ENCODE measurements at places on chromosomes 2 and 18.

DNA sequence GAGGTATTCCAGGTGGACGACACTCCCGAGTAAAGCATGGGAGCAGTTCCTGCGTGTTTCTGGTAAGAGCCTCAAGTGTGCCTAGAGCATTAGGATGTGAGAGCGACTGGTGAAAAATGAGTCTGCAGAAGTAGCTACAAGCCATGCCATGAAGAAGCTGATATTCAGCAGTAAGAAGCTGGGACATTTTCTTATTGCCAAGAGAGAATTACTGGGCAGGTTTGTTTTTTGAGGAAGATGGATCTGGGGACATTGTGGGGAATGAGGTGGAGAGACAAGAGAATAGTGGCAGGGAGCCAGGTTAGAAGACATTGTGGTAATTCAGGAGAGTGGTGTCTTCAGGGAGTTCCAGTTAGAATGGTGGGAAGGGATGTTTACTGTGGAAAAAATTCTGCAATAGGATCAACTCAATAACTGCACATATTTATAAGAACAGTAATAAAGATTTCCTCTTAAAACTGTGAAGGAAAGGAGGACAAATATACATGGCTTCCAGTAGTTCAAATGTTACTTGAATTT, 38.2 kb downstream of the CRIM1 start:
- no peak for DNase-seq

GRCh38 chr2:31748041-31748440, 167.3 kb upstream of the SRD5A2 start:
- DNase-seq = no peak

DNA sequence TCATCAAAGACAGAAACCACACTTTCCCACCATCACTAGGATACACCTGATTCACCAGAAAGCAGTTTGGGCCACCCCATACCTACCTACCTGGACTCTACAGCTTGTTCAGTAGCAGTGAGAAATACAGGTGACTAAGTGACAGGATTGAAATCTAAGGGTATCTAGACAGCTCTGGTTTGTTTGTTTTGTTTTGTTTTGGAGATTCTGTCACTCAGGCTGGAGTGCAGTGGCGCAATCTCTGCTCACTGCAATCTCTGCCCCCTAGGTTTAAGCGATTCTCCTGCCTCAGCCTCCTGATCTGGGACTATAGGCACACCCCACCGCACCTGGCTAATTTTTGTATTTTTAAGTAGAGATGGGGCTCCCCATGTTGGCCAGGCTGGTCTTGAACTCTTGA, 3.1 kb downstream of the TTC21B start:
- DNase-seq = no peak

- DNase-seq = no peak
Observed at GRCh38 chr2:120748741-120749140, 13.1 kb downstream of the GLI2 start.

- DNase-seq = no peak
Observed at GRCh38 chr2:96241900-96242611, 23.7 kb downstream of the TMEM127 start.

GRCh38 chr2:229407170-229407569, 136.1 kb upstream of the PID1 start:
- DNase-seq = peak; percentile 70

DNA sequence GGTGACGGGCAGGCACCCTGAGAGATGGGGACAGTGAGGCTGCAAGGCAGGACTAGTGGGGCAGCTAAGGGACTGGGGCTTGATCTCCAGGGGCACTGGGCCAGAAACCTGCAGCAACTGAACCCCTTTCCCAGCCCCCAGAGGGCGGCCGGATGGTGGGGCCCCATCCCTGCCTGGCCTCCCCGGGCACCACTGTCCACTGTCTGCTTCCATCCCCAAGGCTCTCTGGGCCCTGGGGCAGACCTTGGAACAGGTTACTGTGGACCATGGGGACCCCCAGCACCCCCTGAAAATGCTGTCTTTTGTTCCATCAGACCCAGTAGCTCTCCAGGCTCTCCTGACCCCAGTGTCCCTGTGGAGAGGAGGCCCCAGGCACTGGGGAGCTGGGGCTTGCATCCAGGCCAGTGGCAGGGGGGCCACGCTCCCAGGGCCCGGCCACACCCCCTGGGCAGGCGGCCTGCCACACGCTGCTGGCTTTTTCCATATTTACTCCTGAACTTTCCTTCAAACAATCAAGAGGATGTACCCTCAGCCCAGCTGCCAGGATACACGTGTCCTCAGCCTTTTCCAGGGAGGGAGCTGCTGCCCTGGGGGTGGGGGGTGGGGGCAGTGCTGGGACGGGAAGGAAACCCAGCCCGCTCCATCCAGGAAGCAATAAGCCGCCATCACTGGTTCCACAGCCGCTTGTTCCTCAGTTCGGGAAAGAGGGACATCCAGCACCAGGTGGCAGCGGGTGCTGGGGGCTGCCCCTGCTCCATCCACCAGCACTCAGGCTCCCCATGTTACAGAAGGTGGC, 102.3 kb upstream of the ODC1 start:
- no peak for DNase-seq

DNA sequence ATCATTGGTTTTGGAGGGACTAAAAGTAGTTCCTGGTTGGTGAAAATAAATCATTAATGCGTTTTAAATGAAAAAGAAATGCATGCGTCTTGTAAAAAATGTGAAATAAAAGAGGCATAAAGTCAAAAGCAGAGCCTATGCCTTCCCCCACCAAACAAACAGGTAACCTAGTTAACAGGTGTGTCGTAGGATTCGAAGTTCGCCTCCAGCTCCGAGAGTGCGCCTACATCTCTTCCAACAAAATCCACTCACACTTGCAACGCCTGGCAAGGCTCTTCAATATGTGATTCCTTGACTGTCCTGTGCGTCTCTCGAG, 677 bp upstream of the SMAD4 start:
- DNase-seq = no peak

DNA sequence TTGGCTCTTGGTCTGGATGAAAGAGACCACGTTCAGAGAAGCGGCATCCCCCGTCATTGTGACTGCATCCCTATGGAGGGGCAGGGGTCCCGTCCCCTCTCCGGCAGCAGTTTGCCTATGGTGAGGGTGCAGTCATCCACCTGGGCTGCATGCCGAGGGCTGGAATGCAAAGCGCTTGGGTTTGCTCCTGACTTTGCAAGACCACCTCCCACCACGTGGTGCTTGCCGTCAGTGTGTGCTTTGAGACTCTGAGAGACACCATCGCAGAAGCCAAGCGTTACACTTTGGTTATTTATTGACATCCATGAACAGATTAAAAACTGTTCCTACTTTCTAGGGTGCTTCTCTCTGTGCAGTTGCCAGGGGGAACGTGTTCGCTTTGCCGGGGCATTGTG, 59.5 kb downstream of the SH3RF3 start:
- no peak for DNase-seq

GRCh38 chr2:227183657-227184367, 19.4 kb downstream of the COL4A3 start:
- peak; percentile 67 for DNase-seq

DNA sequence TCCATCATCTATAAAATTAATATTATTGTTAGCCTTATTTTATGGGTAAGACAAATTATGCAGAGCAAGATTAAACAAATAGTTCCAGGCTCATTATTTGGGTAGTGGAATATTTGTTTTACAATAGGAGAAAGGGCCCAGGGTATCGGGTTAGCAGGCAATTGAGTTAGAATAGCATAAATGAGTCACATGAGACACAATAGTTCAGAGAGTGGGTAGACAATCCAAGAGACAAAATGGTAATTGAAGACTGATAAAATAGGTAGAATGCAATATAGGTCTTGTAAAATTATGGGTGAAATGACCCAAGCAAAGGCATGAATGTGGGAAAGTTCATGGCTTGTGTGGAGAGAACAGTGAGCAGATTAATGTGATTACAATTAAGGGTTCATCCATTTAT, 790.9 kb upstream of the GCFC2 start:
- DNase-seq = no peak

- DNase-seq = peak; percentile 50
Observed at GRCh38 chr2:74481961-74482800, 617 bp downstream of the CCDC142 start.

- no peak for DNase-seq
Observed at GRCh38 chr2:74425523-74425922, 4.0 kb downstream of the WDR54 start.

GRCh38 chr2:212640428-212640827, 101.8 kb upstream of the ERBB4 start:
- peak; percentile 24 for DNase-seq

- peak; percentile 85 for DNase-seq
Observed at GRCh38 chr2:8475349-8476031, 206.4 kb upstream of the ID2 start.

DNA sequence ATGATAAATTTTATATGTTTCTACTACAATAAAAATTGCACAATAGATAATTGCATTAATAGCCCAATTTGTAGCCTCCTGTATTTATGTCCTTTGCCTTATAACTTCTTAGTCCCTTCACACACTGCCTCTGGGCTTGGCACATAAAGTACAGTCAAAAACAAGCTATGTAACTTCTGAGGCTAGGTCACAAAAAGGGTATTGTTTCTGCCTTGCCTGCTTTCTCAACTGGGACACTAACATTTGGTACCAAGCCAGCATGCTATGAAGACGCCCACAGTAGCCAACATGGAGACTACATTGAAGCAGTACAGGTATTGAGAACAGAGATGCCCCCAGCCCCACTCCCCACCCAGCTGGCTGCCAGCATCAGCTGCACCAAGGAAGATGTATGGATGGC, 5.4 kb upstream of the SLC3A1 start:
- peak; percentile 32 for DNase-seq

DNA sequence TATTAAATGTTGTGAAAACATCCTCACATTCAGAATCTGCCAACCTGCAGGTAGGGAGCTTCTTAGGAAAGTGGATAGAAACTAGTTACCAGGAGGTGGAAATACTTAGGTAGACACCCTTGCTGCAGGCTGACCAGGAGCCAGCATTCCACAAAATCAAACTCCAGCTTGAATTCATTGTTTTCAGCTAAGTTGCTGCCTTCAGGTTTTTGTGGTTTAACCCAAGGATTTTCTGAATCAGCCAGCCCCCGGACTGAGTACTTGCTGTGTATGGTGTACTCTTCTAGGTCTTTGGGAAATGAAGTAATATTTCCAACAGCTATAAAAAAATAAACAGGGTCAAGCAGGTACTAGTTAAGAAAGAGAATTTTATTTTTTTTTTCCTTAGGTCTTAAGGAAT, 192.1 kb upstream of the CHST9 start:
- peak; percentile 7 for DNase-seq

- DNase-seq = no peak
Observed at GRCh38 chr2:163347982-163348856, 387.6 kb downstream of the FIGN start.

DNA sequence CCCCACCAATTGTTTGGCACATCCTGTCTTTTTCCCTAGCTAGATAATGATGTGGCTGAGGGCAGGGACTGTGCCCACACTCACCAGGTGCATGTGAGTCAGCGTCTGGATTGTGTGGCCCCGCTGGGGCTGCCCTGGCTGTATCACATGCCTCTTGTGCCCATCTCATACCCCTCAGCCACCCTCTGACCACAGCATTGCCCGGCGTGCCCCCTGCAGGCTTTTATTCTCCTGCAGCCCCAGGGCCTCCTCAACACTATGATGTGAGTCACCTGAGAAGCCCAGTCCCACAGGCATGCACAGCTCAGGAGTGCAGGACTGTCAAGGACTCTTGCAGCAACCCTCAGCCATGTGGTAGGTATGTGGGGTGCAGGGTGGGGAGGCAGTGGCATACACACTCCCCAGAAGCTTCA, 14.8 kb upstream of the STEAP3 start:
- DNase-seq = peak; percentile 77

DNA sequence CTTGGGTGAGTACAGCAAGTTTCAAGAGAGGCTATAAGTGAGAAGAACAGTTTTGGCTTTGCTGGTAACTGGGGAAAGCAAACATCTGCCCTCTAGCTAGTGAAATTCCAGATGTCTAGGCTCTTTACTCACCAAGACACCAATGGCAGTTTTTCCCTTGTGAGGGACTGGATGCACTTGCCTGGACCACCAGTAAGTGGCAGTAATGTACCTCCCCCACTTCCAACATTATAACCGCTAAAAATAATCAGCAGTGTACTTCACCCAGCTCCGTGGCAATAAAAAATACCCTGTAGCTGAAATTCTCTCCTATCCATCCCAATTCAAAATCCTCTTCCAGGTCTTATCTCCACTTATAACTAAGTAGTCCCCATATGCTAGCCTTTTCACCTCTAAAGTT, 383.9 kb downstream of the ARHGAP15 start:
- DNase-seq = peak; percentile 42

GRCh38 chr2:239329284-239329971, 71.4 kb downstream of the HDAC4 start:
- no peak for DNase-seq

- DNase-seq = no peak
Observed at GRCh38 chr2:127392133-127392827, 4.5 kb upstream of the MAP3K2 start.

DNA sequence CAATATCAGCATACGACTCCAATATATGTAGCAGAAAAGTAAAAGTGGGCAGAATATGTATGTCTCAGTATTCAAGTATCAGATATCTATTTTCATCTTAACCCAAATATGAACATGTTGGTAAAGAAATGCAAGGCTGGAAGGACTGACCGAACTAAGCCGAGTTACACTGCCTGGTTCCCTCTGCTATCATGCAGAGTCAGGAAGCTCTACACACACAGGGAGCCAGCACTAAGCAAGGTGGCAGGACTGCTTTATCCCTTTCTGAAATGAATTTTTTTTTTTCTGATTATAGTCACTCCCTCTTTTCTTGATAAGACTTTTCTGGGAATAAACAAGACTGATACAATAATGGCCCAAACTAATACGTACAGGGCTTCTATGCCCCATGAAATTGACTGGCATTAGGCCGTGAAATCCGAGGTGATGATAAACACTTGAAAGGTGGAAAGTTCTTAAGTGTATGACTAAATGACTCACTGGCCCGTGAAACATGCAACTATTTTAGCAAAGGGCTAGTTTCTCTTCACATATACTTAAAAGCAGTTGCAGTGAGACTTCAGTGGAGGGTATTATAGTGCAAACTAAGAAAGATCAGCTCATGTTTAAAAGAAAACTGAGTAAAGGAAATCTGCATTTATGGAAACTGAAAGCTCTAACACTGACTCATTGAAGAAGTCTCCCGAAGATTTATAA, 14.9 kb downstream of the DPP4 start:
- no peak for DNase-seq

DNA sequence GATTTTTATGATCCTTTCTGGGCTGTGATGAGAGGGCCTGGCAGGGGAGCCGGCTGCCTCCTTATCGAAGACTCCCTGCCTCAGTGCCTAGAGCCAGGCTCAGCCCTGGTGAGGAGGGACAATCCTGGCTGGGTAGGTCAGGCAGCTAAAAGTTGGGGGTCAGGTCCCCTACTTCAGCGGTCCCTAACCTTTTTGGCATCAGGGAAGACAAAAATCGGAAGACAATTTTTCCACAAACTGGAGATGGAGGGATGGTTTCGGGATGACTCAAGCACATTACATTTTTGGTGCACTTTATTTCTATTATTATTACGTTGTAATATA, 53.1 kb downstream of the HS1BP3 start:
- no peak for DNase-seq

GRCh38 chr2:122873951-122874350, 1118.5 kb downstream of the TSN start:
- no peak for DNase-seq

- no peak for DNase-seq
Observed at GRCh38 chr2:207782238-207783030, 12.7 kb upstream of the FZD5 start.

All from Calu3 (cell line).